ENCODE measurements at places on chromosomes 12 and 14. TPM values are rescaled to one million over a fixed set of nuclear protein-coding genes. Genes with fewer than 3 reads are reported as not detected.
A peak's percentile ranks its signal among the peaks of the same experiment; 100 is the strongest.

DNA sequence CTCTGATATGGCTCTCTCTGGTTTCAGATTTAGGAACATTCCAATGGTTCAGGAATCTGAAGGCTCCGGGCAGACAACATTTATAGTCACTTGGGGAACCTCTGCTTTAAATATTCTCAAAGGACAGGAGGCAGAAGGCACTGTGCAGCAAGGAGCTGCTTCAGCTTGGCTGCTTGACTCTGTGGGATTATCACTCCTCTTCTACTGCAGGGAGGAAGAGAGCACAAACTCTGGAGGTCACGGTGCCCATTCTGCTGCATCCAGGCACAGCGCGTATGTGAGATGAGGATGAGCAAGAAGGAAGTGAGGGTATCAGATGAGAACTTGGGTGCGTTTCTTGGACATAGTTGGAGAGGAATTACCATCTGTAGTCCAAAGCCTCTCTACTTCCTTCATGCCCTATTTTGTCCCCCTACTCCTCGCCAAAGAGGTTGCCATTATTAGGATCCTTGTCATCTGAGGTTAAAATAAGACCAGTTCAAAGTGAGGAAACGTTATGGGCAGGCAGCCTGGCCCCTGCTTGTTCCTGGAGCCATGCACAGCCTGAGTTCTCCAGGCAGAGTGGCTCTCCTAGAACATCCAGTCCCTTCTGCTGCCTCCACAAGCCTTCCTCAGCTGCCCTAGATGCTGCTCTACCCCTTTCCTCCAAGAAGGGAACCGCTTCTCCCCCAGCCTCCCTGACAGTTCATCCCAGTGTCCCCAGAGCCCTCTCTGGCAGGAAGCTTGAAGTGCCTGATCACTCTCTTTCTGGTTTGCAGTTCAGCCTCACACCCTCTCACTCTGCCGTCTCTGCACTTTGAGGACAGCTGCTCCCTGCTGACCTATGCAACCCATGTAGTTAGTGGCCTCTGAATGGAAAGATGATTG is 12.5 kb downstream of the FGF6 start:
- H3K27me3 ChIP-seq, result peaks cover 1% of the 10 kb centered on the region
- no peak overlapping the region for H3K4me3 ChIP-seq
- DNase-seq, result peak; percentile 57
- H3K27ac ChIP-seq, result no peak overlapping the region
- no peaks in the 10 kb centered on the region for H3K36me3 ChIP-seq
- H3K4me1 ChIP-seq, result no peaks in the 10 kb centered on the region

The SPIC gene
- total RNA-seq, result not detected

GRCh38 chr12:92519284-92519683 is 183.5 kb upstream of the PLEKHG7 start:
- H3K4me3 ChIP-seq, result no peak overlapping the region
- H3K4me1 ChIP-seq, result no peaks in the 10 kb centered on the region
- H3K27ac ChIP-seq, result no peak overlapping the region
- no peak for DNase-seq

The A2ML1 gene
- total RNA-seq, result not detected

DNA sequence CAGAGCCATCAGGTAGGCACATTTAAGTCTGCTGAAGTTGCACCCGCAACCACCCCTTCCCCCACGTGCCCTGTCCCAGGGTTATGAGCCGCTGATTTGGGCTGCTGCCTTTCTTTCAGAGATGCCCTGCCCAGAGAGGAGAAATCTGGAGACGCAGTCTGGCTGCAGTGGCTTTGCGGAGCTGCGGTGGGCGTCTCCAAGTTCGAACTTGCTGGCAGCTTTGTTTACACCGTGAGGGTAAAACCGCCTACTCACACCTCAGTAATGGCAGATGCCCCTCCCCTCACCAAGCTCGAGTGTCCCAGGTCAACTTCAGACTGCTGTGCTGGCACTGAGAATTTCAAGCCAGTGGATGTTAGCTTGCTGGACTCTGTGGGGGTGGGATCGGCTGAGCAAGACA is 14.7 kb downstream of the PTCSC3 start:
- no peak for DNase-seq
- H3K27me3 ChIP-seq, result peaks cover 15% of the 10 kb centered on the region
- H3K27ac ChIP-seq, result no peak overlapping the region
- no peak overlapping the region for H3K4me3 ChIP-seq
- no peaks in the 10 kb centered on the region for H3K36me3 ChIP-seq

DNA sequence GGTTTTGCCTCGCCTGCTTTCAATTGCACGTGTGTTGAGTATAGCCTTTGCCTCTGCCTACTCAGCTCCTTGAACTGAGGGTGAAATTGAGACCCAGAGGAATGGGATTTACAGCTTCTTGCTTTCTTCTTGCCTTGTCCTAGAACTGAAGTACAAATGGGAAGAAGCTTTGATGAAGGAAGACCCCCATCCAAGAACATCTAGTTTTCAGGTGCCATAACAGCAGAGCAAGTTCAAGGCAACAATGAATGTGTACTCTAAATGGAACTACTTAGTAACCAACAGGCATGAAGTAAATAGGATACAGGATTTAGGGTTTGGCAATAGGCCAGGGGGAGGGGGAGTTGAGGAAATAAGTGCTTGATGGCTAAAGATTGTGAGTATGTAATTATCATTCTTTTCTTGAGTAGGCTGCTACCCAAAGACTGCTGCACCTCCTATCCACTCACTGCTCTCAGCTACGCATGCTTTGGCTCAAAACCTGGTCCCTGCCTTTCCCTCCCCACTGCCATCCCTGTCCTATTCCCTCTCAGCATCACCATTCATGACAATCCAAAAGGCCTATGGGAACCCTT is 2.1 kb downstream of the GPX2 start:
- H3K27me3 ChIP-seq, result no peaks in the 10 kb centered on the region
- H3K4me1 ChIP-seq, result peaks cover 18% of the 10 kb centered on the region
- no peak for DNase-seq
- no peak overlapping the region for H3K4me3 ChIP-seq

GRCh38 chr12:69987579-69988091 is 162.6 kb downstream of the MYRFL start:
- H3K4me1 ChIP-seq, result no peaks in the 10 kb centered on the region
- no peak overlapping the region for H3K27ac ChIP-seq
- H3K36me3 ChIP-seq, result no peaks in the 10 kb centered on the region

- DNase-seq, result no peak
- H3K27ac ChIP-seq, result no peak overlapping the region
- no peaks in the 10 kb centered on the region for H3K27me3 ChIP-seq
- peaks cover 6% of the 10 kb centered on the region for H3K36me3 ChIP-seq
- no peak overlapping the region for H3K4me3 ChIP-seq
- H3K4me1 ChIP-seq, result peaks cover 3% of the 10 kb centered on the region
Measured at GRCh38 chr12:28425526-28425925, 235.3 kb downstream of the CCDC91 start.

The GPX2 gene
- total RNA-seq, result not detected

GRCh38 chr12:48366131-48366530 is 15.4 kb upstream of the ZNF641 start:
- H3K4me1 ChIP-seq, result no peaks in the 10 kb centered on the region
- H3K27me3 ChIP-seq, result peaks cover 56% of the 10 kb centered on the region
- DNase-seq, result no peak
- H3K27ac ChIP-seq, result no peak overlapping the region
- H3K36me3 ChIP-seq, result peaks cover 2% of the 10 kb centered on the region

DNA sequence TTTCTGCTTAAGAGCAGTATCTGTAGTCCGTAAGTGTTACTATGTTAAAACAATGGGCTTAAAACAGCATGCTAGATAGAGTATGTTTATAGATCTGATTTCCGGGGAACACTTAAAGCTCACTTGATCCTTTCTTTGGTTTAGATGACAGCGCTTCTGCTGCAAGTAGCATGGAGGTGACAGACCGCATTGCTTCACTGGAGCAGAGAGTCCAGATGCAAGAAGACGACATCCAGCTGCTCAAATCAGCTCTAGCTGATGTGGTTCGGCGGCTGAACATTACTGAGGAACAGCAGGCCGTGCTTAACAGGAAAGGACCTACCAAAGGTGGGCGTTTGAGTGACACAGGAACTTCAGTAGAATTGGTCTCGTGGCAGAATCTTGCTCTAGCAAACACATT is 57.5 kb downstream of the EML1 start:
- H3K4me3 ChIP-seq, result no peak overlapping the region
- no peak overlapping the region for H3K27ac ChIP-seq
- H3K27me3 ChIP-seq, result no peaks in the 10 kb centered on the region
- no peak for DNase-seq

The RAD51AP1 gene
- 4.4 TPM for total RNA-seq

DNA sequence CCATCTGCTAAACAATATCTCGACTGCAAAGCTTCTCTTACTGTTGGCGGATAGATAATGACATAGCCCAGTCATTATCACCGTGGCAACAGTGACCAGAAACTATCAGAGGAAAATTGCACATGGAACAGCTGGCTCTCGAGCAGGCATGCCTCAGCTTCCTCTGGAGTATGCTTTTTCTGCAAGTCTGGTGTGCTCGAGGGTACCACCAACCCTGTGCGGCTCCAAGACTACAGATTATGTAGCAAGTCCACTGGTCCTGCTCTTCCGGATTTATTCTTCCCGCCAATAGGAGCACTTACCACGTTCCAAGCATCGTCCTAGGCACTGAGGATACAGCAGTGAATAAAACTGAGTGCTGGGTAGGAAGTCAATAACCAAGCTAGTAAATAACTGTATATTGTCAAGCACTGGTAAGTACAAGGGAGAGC is 1.4 kb upstream of the GLRX5 start:
- H3K27ac ChIP-seq, result peak overlapping the region; percentile 93
- H3K36me3 ChIP-seq, result peaks cover 6% of the 10 kb centered on the region
- no peaks in the 10 kb centered on the region for H3K27me3 ChIP-seq
- H3K4me3 ChIP-seq, result peak overlapping the region; percentile 89

DNA sequence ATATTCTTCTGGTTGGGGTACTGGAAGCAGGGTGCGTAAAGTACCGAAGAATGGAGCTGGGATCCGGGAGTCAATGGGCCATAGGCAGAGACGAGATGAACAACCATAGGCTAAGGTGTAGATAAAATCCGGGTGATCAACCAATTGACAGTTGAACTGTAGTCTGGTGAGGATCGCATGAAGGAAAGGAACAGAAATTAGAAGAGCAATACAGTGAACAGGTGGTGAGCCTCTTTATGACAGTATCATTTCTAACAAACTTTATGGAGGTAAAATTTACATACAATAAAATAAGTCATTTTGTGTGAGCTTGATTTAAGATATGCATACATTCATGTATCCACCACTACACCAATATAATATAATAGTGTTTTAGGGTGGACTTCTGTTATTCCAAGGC is 13.9 kb upstream of the HIF1A start:
- H3K27ac ChIP-seq, result no peak overlapping the region
- no peaks in the 10 kb centered on the region for H3K27me3 ChIP-seq
- no peaks in the 10 kb centered on the region for H3K36me3 ChIP-seq
- H3K4me1 ChIP-seq, result peaks cover 12% of the 10 kb centered on the region

GRCh38 chr14:96080571-96080970 is 41.4 kb downstream of the C14orf132 start:
- H3K4me3 ChIP-seq, result no peak overlapping the region
- DNase-seq, result no peak
- peaks cover 14% of the 10 kb centered on the region for H3K4me1 ChIP-seq
- H3K36me3 ChIP-seq, result peaks cover 15% of the 10 kb centered on the region

DNA sequence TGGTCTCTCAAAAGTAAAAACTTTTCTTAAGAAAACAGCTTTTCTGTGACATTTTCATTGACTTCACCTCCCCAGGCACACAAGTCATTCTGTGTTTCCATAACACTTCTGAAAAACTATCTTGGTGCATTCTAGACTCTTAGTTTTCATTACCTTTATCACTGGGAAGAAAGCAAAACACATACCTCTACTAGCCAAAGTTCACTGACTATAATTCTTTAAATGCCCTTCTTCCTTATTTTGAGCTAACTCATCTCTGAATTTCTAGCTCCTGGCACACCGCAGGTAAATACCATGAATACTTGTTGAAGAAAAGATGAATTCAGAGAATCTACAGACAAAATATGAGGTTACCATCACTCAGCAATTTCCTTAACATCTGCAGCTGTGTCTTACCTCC is 21.1 kb downstream of the MLH3 start:
- no peaks in the 10 kb centered on the region for H3K27me3 ChIP-seq
- peaks cover 42% of the 10 kb centered on the region for H3K36me3 ChIP-seq
- H3K27ac ChIP-seq, result no peak overlapping the region
- H3K4me1 ChIP-seq, result peaks cover 4% of the 10 kb centered on the region

The LRP1-AS gene
- not detected for total RNA-seq

DNA sequence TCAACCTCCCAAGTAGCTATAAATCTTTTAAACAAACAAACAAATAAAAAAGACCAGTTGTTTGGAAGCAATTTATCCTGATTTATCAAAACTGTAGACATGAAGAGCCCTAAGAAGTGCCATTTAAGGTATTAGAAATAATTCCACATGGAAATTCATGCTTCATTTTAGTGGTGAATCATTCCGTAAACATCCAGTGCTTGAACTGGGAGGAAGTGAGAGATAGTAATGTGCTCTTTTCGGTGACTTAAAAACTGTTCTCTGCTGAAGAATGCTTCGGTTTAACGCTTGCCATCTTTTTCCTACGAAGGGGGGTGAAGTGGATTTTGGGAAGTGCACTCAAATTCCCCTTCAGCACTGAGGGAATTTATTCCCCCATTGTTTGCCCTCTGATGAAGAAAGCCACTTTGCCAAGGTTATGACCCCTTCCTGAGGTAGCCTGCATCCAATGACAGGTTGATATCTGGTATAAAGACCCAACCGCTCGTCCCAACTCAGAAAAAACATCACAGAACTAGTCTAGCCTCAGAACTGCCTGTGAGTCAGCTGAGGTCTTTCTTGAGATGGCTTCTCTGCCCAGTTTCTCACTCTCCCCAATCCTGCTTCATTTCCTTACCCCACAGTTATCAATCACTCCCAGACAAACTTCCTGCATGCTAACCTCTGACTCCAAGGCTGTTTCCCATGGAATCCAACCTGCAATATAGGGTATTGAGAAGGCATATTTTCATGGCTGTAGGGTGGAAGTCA is 244.1 kb downstream of the AEBP2 start:
- H3K4me3 ChIP-seq, result peak overlapping the region; percentile 17
- H3K27ac ChIP-seq, result peak overlapping the region; percentile 87
- peaks cover 18% of the 10 kb centered on the region for H3K4me1 ChIP-seq
- H3K27me3 ChIP-seq, result no peaks in the 10 kb centered on the region

GRCh38 chr12:131092901-131093603 is 139.3 kb downstream of the ADGRD1 start:
- DNase-seq, result peak; percentile 82
- H3K4me3 ChIP-seq, result no peak overlapping the region
- H3K27me3 ChIP-seq, result no peaks in the 10 kb centered on the region
- H3K4me1 ChIP-seq, result peaks cover 2% of the 10 kb centered on the region

The NUAK1 gene
- 21.1 TPM for total RNA-seq

DNA sequence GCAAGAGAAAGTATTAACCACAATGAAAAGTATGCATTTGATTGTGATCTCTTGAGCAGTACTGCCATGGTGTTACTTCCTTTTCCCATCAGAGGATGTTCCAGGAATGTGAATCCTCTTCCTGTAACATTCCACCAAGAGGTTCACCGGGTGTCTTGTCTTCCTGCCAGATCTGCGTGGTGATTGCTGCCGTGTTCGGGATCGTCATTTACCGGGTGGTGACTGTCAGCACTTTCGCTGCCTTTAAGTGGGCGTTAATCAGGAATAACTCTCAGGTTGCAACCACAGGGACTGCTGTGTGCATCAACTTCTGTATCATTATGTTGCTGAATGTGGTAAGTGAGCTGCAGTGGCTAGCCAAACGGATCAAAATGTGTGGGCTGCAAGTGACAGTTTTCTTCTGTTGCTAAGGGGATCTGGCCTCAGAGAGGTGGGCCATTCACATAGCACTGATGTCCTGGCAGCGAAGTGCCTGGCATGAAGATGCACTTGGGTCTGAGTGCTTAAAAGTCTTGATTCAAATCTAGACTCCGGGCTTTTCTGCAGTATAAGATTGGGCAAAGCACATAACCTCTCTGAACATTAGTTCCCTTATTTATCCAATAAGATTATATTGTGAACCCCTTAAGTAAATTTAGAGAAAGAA is 123.4 kb downstream of the SLC5A8 start:
- no peak for DNase-seq
- H3K27me3 ChIP-seq, result no peaks in the 10 kb centered on the region
- H3K27ac ChIP-seq, result no peak overlapping the region

The KRT75 gene
- total RNA-seq, result not detected
